ENCODE measurements at places on chromosomes 5 and 9. TPM values are rescaled to one million over a fixed set of nuclear protein-coding genes. Genes with fewer than 3 reads are reported as not detected.

SLC4A9 gene
- polyA plus RNA-seq, result not detected

FAM78A gene
- 20.5 TPM for polyA plus RNA-seq

TPD52L3 gene
- not detected for polyA plus RNA-seq

IFNA1 gene
- polyA plus RNA-seq, result not detected

UBQLN1 gene
- 78.9 TPM for polyA plus RNA-seq

SH3TC2 gene
- polyA plus RNA-seq, result 2.5 TPM

KIF4B gene
- 0.17 TPM for polyA plus RNA-seq

IL13 gene
- not detected for polyA plus RNA-seq
